ENCODE measurements at places on chromosomes 16 and 17.

DNA sequence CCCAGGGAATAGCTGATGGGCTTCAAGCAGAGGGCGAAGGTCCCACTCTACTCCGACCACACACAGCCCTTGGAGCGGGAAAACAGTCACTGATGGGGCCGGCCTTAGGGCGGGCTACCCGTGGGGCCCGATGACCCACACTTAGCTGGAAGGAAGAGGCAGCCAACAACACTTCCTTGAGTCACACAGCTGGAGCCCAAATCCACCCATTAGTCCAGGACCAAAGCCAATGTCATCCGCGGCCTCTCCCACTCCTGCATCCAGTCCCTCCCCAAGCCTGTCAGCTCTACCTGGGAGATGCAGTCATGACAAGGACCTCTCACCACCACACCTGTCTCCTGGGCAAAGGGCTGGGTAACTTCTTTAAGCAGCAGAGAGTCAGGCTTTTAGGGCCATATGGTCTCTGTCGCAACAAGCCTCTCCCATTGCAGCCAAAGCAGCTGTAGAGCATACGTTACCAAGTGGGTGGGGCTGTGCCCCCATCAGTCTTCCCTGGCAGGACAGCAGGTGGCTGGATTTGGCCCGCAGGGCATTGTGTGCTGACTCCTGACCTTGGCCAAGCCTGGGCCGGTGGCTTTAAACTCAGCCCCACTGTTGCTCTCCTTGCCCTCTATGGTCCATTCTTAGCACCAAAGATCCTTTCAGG is 110.7 kb downstream of the SOCS1 start:
- DNase-seq = no peak

- no peak for DNase-seq
Observed at GRCh38 chr16:60310846-60311445, 1576.8 kb upstream of the GOT2 start.

GRCh38 chr17:21034340-21035235 is 8.2 kb downstream of the USP22 start:
- peak; percentile 5 for DNase-seq

- DNase-seq = no peak
Observed at GRCh38 chr16:86608301-86608747, 30.0 kb downstream of the FOXL1 start.

DNA sequence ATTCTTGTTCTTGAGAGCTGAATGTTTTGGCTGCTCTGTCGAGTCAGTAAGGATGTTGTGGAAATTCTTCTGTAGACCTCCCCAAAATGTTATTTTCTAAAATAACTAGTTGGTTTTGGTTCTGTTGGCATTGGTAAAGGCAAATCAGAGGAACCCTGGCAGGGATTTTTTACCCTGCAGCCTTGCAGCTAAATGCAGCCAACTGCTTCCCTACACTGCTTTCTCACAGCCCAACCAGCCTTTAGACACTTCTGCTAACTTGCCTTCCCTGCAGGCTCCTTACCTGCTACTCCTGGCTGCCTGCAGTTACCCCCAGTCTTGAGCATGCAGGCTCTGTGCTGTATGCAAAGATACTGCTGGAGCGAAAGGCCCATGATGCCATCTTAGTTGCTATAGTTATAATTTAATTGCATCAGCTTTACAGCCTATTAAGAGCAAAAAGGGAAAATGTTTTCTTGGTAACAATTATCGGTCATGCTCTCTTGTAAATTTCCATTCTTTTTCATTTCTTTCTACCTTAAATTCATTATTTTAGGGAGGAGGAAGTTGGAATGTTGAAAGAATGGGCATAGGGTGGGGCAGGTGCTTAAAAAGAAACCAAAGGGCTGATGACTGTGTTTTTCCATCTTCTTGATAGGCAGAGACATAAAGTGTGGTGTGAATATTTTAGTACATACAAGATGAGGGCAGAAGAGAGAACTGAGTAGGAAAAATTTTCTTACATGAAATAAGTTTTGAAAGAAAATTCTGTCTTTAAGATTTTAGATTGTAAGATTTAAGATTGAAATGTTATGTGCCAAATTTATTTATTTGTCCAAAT is 20.0 kb downstream of the NUP93 start:
- DNase-seq = no peak

DNA sequence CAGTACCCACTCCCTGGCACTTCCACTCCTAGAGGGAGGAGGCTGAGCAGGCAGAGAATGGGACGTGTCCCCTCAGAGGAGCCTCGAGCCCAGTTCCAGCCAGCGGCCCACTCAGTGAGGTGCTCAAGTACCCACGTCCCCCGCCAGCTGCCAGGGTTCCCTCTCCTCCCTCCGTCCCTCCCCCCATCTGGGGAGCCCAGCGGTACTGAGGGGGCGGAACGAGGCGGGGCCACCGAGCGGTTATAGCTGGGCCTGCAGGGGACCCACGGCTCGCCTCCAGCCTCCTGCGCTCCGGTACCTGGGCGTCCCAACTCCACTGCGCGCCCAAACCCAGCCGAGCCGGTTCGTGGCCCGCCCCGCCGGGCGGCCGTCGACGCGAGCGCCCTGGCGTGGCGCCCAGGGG is at the start of gene NPW:
Gene NPW (plus strand): TSS at position 268 of the 403 bp plus-strand sequence.
- no peak for DNase-seq

- DNase-seq = no peak
Observed at GRCh38 chr17:34110315-34110714, 144.8 kb upstream of the CCL2 start.

DNA sequence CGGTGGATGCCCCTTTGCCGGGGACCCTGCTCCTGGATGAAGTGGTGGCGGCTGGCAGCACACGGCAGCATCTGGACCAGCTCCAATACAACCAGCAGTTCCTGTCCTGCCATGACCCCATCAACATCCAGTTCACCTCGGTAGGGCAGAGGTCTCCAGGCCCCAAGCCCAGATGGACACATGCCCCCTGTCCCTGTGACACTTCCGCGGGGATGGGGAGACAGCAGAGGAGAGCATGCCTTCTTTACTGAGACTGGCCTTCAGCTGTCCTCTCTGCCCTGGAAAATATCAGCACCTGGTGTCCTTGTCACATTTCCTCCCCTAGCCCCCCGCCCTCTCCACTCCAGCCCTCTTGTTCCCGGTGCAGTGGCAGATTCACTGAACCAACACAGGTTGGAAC is 6.2 kb downstream of the CHAD start:
- DNase-seq = no peak

DNA sequence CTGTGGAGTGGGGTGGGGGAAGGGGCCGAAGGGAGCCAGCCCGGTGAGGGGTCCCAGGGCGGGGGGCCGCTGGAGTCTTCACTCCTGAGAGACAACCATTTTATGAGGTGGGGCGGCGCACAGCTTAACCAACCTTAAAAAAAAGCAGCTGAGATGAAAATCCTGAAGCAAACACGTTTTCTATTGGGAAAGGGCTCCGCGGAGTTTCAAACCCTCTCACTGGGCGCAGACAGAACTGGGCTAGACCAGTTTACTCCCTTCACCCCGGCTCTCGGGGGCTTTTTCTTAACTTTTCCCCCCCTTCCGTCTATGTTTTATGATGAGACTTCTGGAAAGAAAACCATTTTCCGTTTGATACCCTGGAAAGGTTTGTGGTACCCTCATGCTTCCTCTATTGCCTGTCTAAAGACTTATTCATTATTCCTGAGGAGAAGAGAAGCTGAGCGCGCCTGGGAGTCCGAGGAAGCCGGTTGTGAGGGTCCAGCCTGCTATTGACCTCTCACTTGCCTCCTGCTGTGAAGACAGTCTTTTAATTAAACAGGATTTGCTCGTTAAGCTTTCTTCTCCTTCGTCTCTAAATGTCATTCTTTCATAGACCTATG is 482 bp upstream of the SSH2 start:
- no peak for DNase-seq

DNA sequence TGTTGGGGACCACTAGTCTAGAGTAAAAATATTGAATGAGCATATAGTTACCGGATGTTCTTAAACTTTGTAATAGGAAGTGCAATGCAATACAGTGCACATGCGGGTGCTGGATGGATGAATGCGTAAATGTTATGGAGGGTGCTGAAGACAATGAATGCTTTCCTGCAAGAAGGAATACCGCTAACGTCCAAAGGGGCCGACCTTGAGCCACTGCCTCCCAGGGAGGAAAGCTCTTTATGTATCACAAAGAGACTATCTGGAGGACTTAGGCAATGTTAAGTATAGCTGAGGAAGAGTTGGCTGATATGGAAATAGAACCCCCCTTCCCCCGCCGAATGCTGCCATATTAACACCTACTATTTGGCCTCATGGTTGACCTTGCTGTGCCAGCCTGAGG is 27.5 kb upstream of the SHCBP1 start:
- DNase-seq = no peak

DNA sequence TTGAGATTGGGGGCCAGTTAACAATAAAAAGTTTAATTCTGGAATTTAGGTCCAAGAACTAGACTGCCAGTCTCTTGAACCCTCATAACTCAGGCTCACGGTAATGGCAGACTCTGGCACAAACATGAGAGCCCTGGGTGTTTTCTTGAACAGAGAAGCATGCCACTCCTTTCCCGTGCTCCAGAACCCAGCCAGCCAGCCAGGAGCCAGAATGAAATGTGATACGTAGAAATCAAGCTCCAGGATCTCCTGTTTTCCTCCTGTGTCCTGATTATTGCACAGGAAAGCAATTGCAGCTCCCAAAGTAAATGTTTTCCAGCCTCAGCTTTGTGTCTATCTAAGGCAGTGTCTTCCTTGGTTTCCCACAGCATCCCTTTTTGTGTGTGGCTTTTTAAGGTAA is 46.2 kb upstream of the NOL11 start:
- no peak for DNase-seq

DNA sequence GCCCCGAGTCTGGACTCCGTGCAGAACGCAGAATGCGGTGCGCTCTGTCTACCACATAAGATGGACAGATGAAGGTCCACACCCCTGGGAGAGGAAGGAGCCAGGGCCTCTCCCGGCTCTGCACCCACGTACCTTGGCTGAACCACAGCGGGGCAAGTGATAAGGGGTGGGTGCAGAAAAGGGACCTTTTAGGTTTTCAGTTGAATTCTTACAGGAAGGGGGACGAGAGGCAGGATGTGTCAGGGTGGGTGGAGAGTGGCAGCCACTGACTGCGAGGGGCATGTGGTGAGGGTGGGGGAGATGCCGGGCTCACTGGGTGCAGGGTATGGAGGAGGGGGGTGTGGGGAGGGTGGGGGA is 372 bp downstream of the CD300A start:
- DNase-seq = no peak

DNA sequence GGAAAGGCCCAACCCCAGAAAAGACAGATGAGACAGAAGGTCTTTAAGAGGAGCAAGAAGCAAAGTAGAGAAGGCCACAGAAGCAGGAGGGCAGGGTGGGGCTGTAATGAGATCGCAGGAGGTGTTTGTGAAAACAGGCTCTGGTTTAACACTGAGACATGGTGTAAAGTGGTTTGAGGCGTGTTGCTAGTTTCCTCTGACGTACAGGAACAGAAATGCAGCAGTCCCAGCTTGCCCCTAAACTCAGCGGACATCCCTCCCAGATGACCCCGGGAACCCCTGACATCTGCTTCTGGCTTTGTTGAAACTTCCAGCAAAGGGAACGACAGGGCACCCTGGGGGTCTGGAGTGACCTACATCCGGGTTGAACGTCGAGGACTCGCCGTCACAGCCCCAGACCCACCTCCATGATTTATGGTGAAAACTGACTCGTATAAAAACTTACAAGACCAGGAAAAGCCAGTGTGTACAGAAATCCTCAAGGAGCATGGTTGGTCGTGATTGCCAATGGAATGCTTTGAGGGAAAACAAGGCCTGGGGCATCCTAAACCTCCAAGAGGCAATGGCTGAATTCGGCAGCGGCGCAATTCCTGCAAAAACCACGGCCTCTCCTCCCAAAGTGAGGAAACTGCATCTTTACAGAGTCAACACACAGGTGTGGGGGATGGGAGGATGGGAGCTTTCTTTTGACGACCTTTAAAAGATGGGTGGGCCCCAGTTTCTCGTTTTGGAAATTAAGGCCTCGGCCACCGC is 25.8 kb downstream of the LITAF start:
- DNase-seq = no peak

DNA sequence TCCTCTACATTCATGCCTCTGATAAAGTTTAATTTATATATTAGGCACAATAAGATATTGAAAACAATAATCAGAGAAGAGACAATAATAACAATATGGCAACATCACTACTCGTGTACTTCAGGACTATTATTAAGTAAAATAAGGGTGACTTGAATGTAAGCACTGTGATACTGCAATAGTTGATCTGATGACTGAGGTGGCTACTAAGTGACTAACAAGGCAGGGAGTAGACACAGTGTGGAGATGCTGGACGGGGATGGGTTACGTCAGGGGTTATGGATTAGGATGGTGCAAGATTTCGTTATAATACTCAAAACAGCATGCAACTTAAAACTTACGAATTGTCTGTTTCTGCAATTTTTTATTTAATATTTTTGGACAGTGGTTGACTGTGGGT is 32.5 kb downstream of the CYLD start:
- no peak for DNase-seq

DNA sequence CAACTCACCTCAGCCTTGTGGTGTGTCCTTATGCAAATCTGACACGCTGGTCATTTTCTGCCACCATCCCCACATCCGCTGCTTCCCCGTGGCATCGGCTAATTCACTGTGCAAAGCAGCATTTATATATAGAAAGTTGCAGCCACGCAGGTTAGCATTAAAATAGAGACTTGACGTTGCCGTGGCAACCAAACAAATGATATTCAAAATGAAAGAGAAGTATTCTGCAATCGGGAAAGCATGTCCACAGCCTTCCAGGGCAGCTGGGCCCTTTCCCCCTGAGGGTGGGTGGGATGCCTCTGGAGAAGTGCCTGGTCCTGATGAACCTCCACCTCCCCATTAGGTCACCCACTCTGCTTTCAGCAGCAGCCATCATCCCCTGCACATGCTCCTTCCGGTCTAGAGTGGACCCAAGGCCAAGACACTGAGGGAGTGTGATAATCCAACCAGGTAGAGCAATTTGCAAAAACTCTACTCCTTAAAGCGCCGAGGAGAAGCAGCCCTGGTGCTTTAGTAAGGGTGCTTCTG is 138.7 kb downstream of the GAS7 start:
- peak; percentile 79 for DNase-seq

DNA sequence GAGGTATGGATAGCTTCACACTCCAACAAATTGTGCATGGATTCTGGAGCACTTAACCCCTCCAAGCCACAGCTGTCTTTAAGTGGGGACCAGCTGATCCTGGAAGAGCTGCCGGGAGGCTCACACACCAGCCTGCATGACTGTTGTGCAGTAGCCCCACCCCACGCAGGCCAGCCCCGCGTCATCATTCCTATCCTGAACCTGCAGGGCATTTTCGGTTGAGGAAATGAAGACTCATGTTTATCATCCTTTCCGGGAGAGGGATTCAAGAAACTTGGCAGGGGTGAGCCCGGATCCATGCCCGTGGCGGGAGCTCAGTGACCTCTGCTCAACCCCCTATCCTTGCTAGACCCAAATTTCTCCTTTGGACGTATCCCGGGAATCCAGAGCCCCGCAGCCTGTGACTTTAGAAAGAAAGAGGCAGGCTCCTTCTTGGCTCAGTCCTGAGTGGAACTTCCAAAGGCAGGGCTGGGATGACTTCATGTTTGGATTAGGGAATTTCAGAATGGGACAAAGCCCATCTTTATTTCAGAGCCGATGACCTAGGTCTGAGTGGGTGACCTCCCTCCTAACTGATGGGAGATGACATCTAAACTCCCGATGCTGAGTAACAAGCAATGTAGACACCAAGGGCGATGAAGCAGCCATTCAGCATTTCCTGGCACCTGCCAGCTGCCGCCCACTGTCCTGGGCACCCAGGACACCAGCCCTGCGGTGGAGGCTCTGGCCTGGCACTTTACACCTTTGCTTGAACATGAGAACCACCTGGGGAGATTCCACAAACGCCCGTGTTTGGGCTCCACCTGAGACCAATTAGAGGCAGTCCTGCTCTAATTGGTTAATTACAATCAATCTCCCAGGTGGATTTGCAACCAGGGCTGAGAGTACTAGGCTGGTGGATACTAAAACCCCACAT is 43.3 kb upstream of the CMIP start:
- DNase-seq = no peak

Data from mesenteric fat pad (tissue), 1 donor.